ENCODE measurements at places on chromosomes 1 and 21.
A peak's percentile ranks its signal among the peaks of the same experiment; 100 is the strongest.

DNA sequence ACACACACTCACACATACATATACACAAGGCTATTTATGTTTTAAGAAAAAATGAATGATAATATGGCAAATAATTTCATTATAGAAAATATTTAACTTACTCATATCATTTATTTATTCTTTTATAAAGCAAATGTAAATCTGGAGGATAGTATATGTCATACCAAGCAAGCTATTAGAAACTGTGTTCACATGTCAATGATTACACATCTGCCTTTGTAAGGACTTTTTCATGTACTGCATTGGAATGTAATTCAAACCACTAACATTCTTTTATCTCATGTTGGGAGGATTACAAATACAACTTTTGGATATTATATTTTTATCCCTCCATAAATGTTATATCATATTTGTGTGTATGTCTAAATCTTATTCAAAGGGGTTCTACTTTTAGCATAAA is 1887.4 kb downstream of the NCAM2 start:
- DNase-seq: no peak

DNA sequence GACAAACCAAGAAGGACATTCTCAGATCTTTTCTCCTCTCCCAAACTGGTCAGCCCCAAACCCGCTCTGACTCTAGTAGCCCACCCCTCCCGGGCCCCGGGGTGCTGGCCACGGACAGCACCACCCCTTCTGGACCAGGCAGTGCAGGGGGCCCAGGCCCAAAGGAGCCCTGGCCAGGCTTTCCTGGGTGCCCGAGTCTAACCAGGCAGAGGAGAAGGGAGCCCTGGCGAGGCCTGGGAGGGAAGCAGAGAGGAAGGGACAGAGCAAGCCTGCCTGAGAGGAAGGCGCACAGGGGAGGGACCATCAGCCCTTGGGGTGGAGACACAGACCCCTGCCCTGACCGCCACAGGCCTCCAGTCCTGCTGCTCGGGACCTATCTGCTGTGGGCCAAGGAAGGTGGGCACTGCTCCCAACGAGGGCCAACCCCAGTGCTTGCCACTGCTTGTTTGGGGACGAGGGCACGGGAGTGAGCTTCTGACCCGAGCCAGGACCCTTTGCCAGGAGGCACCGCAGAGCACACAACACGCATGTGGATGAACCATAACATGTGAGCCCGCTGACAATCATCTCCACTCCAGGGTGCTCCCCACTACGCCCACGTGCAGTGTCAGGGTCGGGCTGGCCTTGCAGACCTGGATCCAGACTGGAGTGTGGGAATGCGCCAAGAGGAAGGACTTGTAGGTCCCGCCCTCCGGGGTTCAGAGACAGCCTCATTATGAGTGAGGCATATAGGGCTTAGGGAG is 57.6 kb downstream of the KCNAB2 start:
- DNase-seq: no peak

DNA sequence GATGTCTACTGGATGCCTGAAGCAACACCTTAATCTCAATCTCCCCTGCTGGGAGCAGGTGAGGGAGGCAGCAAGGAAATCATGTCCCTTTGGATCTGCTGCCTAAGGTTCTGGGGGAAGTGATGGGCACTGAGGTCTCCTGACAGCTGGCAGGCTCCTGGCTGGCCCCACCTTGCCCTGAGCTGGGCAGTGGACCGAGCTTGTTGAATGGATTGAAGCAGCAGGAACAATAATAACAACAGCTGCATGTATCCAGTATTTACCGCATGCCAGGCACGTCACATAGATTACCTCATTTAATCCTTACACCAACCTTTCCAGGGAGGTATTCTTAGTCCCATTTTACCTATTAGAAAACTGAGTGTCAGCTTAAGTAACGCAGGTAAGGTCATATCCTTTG is 133.9 kb downstream of the PLXNA2 start:
- DNase-seq: no peak

- no peak for DNase-seq
These were observed 16.2 kb upstream of the ERICH3 start for GRCh38 chr1:74689621-74690363.

- DNase-seq: no peak
These were observed 64.0 kb downstream of the WNT9A start for GRCh38 chr1:227883641-227884301.

GRCh38 chr1:226627924-226628611 is 79.5 kb downstream of the STUM start:
- DNase-seq: no peak

DNA sequence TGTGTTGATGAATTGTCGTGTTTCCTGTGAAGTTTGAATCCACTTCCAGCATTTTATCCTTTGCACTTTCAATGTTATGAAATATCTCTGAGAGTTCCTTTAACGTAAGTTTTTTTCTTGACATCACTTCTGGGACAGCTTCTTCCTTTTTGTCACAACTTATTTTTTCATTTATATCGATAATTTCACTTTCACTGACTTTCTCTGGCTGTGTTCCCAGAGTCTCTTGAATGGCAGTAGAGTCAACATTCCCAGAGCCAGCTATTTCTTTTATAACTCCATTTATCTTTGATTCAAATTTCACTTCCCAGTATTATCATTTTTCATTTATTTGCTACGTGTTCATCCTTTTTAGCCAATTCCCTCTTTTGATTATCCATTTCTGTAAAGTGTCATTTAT is 256.5 kb downstream of the PAPPA2 start:
- DNase-seq: no peak

GRCh38 chr1:104072915-104073371 is 323.2 kb downstream of the AMY1C start:
- DNase-seq: no peak

GRCh38 chr1:1074631-1075147 is 583 bp upstream of the RNF223 start:
- no peak for DNase-seq

DNA sequence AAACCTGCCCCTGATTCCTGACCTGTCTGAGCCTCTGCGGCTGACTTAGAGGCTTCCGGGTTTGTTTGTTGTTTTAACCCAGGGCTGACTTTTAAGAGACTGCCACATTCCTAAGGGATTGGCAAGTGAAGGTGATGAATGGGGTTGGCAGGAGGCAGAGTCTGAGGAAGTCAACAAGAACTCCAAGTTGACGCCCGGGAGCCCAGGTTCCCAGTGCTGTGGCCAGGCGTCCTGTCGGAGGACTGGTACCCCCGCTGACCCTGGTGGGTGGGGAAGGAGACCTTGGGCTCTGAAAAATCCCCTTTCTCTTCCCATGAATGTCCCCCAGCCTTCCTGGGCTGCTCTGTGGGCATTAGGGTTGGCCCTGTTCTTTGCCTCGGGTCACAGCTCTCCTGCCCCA is 19.7 kb upstream of the EPS8L3 start:
- no peak for DNase-seq

DNA sequence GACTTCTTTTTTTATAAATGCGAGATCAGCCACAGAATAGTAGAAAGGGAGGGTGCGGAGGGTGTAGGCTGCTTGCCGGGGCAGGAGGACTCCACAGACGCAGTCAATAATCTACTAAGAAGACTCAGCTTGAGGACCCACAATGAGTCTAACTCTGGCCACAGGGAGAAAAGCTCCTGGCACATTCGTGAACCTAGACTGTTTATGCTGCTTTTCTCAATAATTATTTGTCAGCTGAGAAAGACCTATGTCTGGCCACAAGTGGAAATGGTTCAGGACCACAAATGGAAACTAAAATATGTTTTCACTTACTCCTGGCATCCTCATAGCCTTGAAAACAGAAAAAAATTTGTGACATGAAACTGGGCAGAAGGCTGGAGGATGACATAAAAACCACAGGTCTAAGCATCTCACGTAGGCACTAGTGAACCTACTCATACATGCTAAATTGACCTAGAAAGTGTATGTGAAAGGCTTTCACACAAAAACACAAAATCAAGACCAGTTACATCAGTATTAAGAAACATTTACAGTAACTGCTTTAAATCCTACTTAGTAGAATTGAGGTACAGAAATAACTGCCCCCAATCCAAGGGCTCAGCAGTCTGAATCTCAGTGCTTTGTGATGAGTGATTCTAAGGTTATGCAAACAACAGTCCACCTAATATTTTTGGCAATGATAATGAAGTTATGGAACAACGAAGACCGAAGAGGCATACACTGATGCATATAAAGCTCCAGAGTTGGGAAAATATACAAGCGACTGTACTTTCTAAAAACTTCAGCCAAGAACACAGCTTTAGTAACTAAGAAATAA is 159.5 kb downstream of the SLC45A1 start:
- DNase-seq: no peak

DNA sequence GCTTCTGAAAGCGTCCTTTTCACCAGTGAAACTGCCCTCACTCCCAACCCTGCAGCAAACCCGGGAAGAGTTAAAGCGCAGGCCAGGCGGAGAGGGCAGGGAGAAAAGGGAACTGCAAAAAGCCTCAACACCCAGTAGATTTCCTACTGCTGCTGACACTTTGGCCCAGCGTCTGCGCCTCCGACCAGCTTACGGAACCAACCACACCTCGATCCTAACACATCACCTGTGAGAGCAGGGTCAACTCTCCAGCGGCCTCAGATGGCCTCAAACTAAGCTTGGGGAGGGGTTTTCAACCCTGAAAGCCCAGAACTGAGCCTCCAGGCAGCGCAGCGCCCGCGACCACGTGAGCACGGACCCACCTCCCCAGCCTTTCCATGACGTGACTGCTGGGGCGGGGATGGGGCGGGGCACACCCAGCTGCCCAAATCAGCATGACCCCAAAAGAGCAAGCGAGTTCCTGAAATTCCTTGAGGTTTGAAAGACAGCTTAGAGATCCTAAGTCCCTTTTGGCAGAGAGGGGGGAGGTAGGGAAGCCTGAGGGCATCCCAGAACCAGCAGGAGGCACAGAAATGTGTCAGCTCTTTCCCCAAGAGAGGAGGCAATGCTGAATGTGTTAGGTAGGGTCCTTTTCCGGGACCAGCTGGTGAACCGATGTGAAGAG is 59.1 kb downstream of the ITPKB start:
- peak; percentile 68 for DNase-seq

- no peak for DNase-seq
These were observed 131.7 kb downstream of the PSMG1 start for GRCh38 chr21:39051588-39051949.

DNA sequence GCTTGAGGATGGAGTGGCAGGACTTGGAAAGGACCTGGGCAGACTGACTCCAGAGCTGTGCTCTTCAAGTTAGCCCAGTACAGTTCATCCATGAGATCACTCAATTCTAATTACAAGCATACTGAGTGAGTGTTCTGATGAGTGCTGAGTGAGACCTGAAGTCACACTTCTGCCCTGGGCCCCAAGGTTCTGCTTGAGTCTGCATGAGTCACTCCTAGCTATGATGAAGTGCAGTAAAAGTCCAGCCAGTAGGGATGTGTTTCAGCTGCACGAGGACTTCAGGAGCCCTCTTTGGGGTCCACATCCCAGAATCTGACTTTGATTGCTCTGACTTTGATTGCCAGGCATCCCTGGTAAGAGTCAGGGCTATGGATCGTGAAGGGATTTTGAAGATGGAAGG is 35.8 kb downstream of the PLEKHA6 start:
- DNase-seq: no peak

DNA sequence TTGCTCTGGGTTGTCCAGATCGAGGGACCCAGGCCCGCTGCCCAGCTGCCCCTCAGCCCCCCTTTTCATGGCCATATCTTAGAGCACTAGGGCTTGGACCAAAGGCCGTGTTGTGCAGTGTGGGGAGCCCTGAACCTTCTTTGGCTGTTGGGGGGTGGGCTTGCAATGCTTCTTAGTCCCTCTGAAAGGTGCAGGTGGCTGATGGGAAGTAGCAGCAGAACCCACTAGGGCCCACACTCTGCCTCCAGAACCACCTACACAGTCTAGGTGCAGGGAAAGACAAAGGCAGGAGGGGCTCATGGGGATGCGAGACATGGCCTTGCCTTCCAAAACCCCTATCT is 2.3 kb upstream of the HPCA start:
- no peak for DNase-seq

GRCh38 chr1:243499711-243500110 is 243.9 kb downstream of the SDCCAG8 start:
- DNase-seq: no peak

DNA sequence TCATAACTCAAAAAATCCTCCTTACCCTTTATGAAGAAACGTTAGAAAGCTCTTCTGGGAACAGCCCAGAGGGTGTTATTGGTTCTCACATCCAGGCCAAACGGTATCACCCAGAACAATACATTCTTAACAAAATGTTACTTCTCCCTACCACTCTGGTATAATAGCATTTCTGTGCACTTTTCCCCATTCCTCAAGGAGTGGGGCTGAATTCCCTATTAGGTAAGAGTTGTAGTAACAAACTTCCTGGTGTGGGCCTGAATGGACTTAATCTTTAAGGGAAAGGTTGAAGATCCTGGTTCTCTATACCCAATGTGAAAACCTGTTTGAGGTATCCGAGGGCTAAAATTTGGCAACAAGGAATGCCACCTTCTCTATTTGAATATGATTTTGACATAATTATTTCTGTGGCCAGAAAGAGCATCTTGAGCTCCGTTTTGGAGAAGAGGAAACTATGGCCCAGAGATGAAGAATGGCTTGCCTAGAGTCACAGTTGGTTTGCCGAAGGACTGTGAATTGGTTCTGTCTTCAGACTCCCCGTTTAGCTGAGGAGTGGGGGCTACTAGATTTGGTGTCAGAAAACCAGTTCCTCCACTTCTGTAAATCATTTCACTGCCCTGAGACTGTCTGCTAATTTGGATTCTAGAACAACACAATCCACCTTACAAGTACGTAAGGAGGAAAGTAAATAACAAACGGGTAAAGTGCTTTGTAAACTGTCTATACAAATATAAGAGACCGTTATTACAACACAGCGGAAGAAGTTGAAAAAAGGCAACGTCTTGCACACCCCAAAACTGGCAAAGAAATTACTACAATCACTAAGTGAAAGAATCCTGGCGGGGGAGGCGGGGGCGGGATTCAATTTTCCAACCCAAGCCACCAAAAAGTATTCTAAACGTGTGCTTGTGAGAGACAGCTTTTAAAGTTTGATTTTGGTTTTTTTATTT is 2.3 kb downstream of the ANP32E start:
- DNase-seq: no peak

DNA sequence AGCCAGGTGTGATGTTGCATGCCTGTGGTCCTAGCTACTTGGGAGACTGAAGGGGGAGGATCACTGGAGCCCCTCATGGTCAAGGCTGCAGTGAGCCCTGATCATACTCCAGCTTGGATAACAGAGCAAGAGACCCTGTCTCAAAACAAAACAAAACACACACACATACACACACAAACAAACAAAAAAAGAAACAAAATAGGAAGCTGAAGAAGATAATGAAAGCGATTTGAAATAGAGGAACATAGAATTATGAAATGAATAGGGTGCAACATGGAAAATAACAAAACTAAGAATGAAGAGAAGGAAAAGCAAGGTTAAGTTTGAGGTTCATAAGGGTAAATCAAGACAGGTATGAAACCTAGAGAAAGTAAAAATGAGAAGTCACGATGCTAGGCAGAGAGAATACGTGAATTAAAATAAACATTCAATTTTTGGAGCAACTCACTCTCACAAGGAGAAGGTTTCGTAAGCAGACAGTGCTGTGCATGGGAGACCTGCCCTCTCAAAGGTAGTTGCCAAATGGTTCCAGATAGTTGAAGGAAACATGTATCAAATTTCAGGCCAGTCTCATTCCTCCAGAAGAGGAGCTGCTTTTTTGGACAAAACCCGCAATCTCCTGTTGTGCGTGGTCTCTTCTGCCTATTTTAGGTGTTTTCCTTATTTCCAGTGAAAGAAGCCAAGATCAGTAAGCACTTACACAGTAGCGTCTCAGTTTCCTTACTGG is 3.3 kb downstream of the CD46 start:
- no peak for DNase-seq

Data from activated CD4-positive, CD25-positive, alpha-beta regulatory T cell (primary cell).